ENCODE measurements at places on chromosomes 3 and 15.

- no peak for DNase-seq
Measured at GRCh38 chr15:63176302-63176701, 13.1 kb upstream of the RAB8B start.

DNA sequence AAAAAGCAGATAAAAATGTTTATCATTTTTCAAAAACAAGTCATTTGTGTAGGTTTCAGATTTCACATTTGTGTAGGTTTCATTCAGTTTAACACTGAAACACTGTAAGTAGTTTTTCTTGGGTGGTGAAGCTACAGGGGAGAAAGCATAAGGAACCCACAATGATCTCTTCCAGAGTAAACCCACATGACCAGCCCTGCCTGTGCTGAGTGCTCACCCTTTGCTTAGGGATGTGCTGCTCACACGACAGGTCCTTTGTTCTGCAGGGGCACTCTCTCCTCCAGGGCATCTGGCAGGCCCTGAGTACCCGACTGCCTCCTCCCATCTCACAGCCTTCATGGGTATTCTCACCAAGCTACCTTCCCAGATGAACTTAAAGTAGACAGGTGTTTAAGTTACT, 28.9 kb downstream of the ZXDC start:
- DNase-seq: no peak

GRCh38 chr3:26840272-26840870, 217.8 kb downstream of the LRRC3B start:
- no peak for DNase-seq

DNA sequence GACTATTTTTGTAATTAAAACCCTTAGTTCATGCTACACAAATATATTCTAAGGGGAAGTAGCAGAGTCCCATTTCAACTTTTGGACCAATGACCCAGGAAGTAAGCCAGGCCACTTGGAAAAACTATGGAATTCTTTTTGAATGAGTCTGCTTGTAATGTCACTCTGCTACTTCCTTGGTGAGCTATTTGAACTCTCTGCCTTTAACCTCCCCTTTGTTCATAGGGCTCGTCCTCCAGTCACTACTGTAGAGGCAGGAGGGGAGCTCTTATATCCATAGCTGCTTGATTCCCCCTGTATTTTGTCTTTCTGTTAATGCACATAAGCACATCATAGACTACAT, 119.6 kb downstream of the UACA start:
- no peak for DNase-seq

GRCh38 chr3:29317659-29318173, 36.8 kb downstream of the RBMS3 start:
- DNase-seq: no peak

DNA sequence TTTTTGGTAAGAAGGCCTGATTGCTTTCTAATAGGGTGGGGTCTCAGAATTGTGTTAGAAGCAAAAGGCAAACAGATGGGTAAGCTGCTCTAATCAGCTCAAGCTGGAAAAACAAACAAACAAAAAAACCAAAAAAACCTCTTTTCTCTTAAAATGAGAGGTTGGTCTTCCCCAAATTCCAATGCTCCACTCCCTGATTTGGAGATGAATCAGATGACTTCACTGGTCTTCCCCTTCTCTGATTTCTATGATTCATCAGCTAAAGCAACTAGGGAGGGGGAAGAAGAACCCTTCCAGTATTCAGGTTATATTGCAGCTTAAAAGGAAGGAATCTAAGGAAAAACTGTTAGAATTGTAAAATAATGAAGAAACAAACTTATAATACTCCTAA, 9.6 kb upstream of the ANXA2 start:
- no peak for DNase-seq

- no peak for DNase-seq
Measured at GRCh38 chr3:172140499-172141391, 101.4 kb downstream of the FNDC3B start.

DNA sequence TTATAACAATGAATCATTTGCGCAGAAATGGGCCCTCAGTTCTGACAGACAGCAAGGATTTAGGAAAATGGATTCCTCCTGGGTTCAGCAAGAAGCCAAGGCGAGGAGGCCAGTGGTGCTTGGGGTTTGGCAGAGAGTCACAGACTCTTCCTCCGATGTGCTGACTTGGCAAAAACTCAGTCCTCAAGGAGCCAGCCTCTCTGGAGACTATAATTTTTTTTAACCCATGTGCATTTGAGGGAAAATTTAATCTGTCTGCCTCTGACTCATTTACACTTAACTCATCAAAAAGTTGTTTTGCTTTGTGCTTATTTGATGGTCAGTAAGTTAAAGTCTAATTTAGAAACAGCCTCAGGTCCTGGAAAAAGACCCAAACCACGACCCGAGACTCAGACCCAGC, 34.2 kb upstream of the SLC24A5 start:
- DNase-seq: no peak

- no peak for DNase-seq
Measured at GRCh38 chr15:44300572-44300971, 12.1 kb downstream of the GOLM2 start.

- no peak for DNase-seq
Measured at GRCh38 chr3:72288955-72289691, 504.2 kb upstream of the PROK2 start.

DNA sequence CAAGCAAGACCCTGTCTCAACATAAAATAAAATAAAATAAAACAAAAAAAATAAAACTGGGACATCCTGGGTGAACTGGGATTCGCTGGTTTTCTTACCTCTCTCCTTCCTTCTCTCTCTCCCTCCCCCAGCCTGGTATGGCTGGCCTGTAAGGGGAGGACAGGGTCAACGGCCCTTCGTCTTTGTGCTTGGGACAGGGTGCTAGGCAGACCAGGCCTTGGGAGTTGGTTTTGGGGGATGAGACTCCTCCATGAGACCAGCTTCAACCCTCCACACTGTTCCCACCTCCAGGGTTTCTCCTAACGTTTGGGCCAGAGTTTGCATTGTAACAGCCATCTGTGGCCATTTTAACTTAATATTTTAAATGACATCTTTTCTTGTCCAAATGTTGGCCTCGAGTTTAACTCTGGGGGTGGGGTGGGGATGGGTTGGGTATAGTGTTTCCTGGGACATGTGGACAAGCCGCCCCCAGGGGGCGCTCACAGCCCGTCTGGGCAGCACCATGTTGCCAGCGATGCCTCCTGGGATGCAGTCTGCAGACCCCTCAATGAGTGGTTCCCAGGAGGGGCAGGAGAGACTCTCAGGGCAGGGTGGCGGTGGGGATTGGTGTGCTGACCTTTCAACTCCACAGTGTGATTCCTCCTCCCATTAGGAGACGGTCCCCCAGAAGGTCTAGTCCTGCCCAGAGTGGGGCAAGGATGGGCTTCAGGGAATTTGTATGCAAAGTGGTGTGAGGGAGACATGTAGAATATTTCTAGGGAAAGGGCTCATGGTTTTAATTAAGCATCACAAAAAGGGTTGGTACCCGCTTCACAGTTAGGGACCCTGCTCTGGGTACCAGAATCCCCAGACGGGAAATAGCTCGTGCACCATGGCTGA, 37.7 kb upstream of the LCTL start:
- DNase-seq: peak; percentile 27

DNA sequence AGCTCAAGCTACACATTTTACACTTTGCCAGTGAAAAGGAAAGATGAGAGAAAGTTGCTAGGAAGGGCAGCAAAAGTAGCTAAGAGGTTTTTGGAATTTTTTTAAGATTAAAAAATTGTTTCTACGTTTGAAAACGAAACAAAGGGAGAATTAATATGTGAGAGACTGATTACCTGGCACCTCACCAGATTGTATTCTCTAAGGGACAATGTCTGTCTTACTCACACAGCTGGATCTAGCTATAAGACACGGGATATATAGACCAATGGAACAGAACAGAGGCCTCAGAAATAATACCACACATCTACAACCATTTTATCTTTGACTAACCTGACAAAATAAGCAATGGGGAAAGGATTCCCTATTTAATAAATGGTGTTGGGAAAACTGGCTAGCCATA, 9.5 kb upstream of the KBTBD12 start:
- DNase-seq: no peak

DNA sequence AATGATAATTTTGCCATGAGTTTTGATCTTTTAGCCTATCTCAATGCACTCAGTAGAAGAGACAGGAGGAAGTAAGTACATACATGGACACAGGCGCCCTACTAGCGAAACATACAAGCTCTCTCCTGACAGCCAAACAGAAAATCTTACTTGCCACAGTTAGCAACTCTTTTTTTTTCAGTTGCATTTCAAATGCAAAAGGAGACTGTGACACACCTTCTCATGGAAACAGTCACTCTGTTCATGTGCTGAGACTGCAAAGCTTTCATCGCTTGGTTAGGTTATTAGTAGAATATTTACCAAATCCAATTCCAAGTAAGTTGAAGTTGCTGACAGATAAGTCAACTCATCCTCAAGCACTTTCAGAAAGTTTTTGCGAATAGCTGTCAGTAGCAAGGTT, 223.3 kb downstream of the FOXP1 start:
- DNase-seq: no peak

- DNase-seq: no peak
Measured at GRCh38 chr3:152772674-152773225, 62.2 kb upstream of the P2RY1 start.

- DNase-seq: no peak
Measured at GRCh38 chr3:158568784-158569183, 2.2 kb upstream of the MLF1 start.

DNA sequence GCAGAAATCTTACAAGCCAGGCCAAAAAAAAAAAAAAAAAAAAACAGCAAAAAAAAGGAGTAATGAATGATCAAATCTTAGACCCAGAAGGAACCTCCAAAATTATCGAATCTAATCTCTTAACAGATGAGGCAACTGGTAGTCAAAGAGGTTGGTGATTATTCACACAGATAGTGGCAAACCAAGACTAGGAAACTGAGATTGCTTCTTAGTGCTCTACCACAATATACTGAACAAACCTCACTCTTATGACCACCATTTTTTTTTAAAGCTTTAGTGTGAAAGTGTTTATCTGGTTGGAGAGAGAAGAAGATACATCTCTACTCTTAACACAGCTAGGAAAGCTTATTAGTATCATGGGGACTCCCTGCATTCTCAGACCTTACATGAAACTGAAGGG, 17.3 kb downstream of the ATOSA start:
- DNase-seq: no peak

DNA sequence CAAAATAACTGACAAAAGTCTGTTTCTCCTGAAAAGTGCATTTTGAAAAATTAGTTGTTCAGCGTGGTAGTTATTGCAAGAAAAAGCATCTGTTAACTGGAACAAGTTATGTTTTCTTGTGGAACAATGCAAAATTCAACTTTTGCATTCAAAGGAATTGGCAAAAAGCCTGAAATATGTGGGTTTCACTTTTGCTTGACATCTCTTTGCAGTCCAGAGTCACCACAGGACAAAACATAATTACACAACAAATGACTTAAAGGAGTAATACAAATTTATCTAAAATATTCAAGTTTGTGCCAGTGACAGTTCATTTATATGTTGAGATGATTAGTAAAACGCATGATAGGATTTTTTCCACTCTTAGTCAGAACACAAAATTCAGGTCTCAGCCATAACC, 96.3 kb upstream of the P2RY1 start:
- no peak for DNase-seq

- DNase-seq: no peak
Measured at GRCh38 chr3:112379020-112379690, 46.2 kb downstream of the CD200 start.

- DNase-seq: no peak
Measured at GRCh38 chr3:172444821-172445220, 3.4 kb downstream of the GHSR start.

DNA sequence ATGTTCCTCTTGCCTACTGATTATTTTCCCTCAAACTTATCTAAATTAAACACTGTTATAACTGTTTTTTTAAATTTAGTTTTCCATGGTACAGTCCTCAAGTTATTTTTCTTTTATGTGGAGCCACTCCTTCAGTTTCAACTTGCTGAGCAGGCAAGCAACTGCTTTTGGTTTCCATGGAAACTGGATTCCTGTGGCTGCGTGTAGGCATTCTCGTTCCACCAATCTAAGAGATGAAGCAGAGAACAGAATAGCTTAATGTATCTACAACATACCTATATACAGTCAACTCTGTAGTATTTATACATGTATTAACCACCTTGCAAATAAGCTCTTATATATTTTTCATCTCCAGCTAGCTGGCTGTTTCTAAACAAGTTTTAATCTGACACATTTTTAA, 25.8 kb upstream of the ANXA2 start:
- DNase-seq: no peak

- no peak for DNase-seq
Measured at GRCh38 chr3:34646911-34647460, 848.6 kb downstream of the PDCD6IP start.

DNA sequence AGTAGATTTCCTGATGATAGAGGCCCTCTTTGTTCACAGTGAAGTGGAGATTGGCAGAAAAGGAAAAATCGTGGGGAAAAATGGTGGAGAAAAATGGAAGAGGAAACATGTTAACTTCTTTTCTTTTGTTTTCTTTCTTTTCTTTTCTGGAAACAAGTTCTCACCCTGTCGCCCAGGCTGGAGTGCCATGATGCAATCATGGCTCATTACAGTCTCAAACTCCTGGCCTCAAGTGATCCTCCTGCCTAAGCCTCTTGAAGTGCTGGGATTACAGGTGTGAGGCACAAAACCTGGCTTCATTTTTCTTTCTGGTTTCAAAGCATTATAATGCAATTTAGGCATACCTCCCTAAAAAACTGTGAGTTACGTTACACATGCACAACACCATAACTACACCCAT, 464.2 kb downstream of the MECOM start:
- DNase-seq: no peak

- no peak for DNase-seq
Measured at GRCh38 chr3:146160321-146160963, 542 bp downstream of the PLOD2 start.

GRCh38 chr3:108509871-108510270, 525 bp downstream of the MYH15 start:
- DNase-seq: no peak

DNA sequence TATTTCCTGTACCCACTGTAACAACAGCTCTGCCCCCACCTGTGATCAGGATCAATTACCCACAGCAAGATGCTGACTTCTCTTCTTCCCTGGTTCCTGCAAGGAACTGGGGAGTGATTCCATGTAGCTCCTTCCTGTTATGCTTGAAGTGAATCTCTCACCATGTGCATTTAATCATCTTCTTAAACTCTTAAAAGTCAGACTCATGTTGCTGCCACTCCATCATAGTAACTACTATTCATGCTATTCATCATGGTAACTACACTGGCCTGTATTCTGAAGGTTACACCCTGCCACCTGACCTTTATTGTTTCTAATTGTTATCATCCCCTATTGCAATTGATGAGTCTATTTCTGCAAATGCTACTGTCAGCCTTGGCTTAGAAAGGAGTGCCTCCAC, 89.5 kb downstream of the SUCNR1 start:
- no peak for DNase-seq

- no peak for DNase-seq
Measured at GRCh38 chr3:139472380-139473010, 3.8 kb downstream of the RBP2 start.

DNA sequence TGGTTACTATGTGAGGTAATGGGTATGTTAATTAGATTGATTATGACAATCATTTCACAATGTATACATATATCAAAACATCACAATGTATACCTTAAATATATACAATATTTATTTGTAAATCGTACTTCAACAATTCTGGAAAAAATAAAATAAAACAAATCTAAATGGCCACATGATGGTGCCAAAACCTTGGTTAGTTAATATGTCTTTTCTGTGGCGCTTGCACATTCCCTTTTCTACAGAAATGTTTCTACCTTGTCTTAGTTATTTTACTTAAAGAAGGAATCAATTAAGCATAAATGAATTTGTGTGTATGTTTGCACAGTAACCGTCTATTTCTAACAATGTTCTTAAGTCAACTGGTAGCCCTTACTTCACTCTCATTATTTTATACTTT, 53.4 kb downstream of the OXSM start:
- DNase-seq: no peak

- DNase-seq: no peak
Measured at GRCh38 chr15:88878720-88879184, 16.6 kb downstream of the HAPLN3 start.
